ENCODE measurements at places on chromosomes 3 and 15. TPM values are rescaled to one million over a fixed set of nuclear protein-coding genes. Genes with fewer than 3 reads are reported as not detected.

GRCh38 chr3:2554656-2555055 lies 456.0 kb downstream of the CNTN4 start:
- no peak for DNase-seq

- no peak for DNase-seq
Observed at GRCh38 chr15:29668120-29668602, 154.1 kb downstream of the TJP1 start.

GRCh38 chr3:90136456-90137191 lies 1029.2 kb downstream of the EPHA3 start:
- no peak for DNase-seq

Gene SEMA3F
- 29.3 TPM for total RNA-seq

Gene APBA2
- total RNA-seq: 3.5 TPM

Measured in sciatic nerve (tissue), 2 donors.